Activated naive CD4-positive, alpha-beta T cell (primary cell): ENCODE measurements at places on chromosomes 1 and 21.

GRCh38 chr21:37742532-37742931, 173.7 kb downstream of the KCNJ6 start:
- DNase-seq = no peak

- no peak for DNase-seq
These were observed 578 bp upstream of the SESN2 start for GRCh38 chr1:28258628-28259251.

GRCh38 chr1:66333466-66334199, 200.3 kb upstream of the SGIP1 start:
- DNase-seq = no peak

DNA sequence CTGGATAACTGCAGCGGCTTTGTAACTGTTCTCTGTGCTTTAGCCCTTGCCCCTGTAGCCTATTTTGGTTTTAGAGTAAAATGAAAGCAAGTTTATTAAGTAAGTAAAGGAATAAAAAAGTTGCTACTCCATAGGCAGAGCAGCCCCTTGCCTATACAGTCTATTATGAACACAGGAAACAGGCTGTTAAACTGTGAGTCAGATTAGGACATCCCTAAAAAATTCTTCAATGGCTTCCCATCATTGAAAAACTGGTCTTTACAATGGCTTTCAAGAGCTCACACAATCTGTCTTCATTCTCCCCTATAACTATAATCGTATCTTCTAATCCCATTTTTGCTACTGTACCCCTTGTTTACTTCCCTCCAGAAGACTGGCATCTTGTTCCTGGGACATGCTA, 43.0 kb downstream of the ATG4C start:
- no peak for DNase-seq

DNA sequence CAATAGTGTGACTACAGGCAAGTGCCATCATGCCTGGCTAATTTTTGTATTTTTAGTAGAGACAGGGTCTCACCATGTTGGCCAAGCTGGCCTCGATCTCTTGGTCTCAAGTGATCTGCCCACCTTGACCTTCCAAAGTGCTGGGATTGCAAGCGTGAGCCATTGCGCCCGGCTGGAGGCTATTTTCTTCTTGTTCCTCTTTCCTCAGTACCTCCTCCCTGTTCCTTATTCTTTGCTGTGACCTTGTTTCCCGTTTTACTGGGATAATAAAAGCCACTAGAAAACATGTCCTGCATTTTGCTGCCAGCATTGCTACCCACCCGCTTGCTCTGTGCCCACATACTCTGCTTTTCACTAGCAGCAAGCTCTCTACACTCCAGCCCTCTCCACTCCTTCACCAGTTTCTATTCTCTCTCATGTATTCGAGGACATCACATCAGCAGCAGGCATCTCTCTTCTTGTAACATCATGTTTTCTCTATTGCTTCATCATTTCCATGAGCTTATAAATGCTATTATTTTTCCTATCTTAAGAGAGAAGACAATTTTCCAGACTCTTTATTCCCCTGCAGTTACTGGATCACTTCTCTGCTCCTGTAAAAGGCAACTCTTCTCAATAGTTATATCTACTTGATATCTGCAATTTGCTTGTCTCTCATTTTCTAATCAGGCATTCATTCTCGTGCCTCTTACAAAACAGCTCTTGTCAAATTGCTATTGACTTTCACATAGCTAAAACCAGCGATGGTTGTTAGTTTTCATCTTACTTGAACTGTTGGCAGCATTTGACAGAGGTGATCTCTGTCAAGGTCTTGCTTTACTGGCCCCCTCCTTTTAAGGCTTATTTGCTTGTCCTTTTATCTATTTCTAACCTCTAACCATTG, 34.5 kb upstream of the C21orf91 start:
- no peak for DNase-seq

GRCh38 chr1:224732377-224733026, 116.4 kb downstream of the CNIH3 start:
- DNase-seq = no peak

DNA sequence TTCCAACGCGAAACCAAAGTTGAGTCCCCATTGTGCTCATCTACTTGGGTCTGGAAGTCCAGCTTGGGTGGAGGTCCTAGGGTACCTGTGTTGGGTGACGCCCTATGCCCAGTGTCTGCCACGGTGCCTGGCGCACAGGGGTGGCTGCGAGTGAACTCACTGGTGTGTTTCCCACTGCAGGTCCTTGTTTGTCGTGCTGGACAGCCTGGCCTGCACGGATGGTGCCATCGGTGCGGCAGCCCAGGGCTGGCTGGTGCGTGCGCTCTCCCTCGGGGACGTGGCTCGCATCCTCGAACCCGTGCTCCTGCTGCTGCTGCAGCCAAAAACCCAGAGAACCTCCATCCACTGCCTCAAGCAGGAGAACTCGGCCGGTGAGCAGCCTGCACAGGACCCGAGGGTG, 80.4 kb upstream of the MORC3 start:
- DNase-seq = no peak

DNA sequence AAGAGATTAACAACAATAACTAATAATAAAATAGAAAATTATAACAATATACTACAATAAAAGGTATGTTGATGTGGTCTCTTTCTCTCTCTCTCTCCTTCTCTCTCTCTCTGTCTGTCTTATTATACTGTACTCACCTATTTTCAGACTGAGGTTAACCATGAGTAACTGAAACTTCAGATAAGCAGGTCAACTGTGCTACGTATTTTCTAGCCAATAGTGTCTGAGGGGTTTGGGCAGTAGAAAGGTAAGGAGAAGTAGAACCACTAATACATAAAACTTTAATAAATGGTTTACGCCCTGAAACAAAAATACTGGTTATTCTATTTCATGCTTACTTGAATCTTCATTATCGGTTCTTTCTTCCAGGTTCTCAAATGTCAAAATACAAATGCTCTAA, 71.0 kb upstream of the LRRC53 start:
- DNase-seq = no peak

GRCh38 chr1:16348414-16349182, 3.7 kb downstream of the FBXO42 start:
- DNase-seq = no peak

GRCh38 chr1:153728305-153729066, 636 bp downstream of the INTS3 start:
- DNase-seq = no peak

- DNase-seq = no peak
These were observed 12.2 kb upstream of the PINK1 start for GRCh38 chr1:20621012-20621411.

DNA sequence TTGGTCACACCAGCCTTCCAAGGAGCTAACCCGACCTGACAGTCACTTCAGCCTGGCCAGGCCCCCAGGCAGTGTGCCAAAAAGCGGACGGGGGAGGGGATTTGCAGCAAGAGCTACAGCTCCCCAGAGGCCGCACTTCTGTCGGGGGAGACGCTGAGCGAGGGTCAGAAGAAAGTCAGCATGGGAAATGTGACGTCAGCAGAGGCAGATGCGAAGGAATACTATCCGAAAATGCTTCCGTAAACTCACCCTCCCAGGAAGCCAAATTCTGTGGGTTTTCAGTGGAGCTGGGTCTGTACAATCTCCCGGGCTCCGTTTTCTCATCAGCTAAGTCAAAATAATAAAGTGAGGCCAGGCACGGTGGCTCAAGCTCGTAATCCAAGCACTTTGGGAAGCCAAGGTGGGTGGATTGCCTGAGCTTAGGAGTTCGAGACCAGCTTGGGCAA, 28.5 kb upstream of the ECE1 start:
- no peak for DNase-seq

- DNase-seq = no peak
These were observed 189.5 kb upstream of the C1orf174 start for GRCh38 chr1:4089421-4090175.

DNA sequence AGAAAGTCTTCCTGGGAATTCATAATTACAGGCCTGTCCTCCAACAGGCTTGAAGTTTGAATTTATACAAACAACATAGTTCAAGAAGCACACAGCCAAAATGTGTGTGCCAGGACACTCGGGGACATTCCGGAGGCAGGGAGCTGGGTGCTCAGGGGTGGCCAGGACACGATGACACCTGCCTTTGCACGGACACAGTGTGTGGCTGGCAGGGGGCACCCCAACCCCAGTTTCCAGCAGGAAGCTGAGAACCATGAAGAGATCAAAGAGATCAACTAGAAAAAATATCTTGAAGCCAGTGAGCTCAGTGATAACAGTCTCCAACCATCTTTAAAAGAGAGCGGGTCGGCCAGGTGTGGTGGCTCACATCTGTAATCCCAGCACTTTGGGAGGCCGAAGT, 32.5 kb upstream of the TRAPPC10 start:
- no peak for DNase-seq

GRCh38 chr21:33025489-33026442, at the start of gene OLIG2:
Gene OLIG2 (plus strand): TSS chr21:33025935. CDS start chr21:33026863, 928 bp downstream.
- DNase-seq = no peak

- no peak for DNase-seq
These were observed 17.9 kb downstream of the TMEM200B start for GRCh38 chr1:29105822-29106221.

DNA sequence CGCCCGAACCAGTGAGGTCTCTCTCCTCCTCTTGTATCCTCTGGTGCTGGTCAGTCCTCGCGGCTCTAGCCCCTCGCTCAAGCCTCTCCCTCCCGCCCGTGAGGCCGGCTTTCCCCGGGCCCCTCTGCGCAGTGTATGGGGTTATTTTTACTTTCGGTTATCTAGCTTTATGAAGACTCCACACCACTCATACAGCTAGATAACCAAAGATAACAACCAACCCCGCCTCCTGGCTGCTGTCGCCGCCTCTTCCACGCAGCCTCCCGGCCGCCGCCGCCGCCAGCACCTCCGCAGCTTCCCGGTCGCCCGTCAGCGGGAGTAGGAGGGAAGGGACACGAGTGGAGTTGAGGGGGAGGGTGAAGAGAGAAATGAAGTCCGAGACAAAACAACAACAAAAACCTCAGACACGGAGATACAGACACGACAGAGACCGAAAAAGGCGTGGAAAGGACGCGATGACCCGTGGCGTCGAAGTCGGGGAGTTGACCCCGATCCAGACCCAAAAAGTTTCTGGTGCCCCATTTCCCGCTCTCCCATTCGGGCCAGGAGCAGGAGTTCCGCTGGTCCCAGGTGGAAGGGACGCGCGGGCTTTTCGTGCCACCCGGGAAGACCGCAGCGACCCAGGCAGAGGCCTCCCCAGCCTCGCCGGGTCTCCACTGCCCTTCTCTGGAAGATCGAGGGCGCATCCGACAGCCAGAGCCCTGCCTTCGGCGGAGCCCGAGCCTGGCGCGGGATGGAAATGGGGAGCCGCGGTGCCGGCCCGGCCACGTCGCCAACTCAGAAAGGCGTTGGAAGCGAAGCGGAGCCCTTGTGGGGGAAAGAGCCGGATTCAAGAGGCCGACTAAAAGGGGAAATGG, 51.4 kb downstream of the RHBG start:
- DNase-seq = no peak

DNA sequence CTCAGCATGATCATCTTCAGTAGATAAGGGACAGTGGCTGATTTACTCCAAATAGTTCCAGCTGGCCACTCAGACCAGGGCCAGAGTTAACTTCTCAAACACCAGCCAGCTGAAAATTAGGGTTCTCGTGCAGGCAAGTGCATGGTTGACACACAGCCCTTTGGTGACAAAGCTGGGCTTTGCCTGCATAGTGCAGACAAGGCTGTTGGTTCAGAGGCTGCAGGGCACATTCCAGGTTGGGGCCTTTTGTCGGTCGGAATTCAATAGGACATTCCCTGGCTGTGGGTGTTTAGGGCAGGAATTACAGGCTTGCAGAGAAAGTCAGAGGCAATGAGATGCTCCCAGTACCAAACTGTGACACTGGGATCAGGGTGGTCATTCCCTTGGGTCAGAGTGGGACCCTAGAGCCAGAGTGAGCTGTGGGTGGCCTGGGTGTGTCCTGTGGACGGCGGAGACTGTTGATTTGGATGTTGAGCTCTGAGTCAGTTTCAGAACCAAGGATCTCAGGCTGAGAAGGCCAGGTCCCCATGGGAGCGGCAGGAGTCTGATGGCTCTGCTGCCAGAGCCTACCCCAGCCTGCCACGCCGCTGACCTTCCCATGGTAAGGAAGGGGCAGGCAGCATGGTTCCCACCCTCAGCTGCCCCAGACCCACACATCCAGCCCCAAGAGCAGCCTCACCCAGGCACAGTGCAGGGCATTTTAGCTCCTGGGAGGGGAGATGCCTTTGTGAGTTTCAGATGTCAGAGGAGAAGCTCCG, 56.2 kb downstream of the STUM start:
- no peak for DNase-seq

DNA sequence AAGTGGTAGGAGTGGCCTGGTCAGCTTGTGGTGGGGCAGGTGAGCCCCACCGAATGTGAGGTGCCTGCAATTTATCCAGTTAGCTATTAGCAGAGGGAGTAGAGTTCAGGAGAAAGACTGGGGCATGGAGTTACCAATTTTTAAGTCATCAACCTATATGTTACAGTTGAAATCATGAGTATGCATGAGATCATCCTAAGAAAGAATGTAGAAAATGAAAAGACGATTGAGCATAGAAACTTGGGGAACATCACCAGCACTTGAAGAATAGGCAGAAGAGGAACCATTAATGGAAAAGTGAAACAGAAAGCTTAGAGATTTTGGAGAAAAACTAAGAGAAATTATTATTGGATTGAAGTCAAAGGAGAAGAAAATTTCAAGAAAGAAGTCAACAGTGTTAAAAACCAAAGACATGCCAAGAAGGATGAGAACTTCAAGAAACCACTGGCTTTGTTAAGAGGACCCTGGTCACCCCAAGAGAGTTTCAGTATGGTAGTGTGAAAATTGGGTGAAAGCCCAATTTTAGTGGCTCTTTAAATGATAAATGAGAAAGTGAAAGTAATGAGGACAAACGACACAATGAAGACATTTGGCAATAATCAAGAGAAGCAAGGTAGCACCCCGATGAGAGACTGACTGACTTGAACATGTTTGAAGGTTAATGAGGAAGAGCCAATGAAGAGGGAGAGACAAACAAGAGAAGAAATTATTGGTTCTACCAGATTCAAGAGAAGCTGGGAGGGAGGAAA, 36.7 kb downstream of the DNASE2B start:
- DNase-seq = no peak

- no peak for DNase-seq
These were observed 577 bp downstream of the IKBKE start for GRCh38 chr1:206470692-206471414.

DNA sequence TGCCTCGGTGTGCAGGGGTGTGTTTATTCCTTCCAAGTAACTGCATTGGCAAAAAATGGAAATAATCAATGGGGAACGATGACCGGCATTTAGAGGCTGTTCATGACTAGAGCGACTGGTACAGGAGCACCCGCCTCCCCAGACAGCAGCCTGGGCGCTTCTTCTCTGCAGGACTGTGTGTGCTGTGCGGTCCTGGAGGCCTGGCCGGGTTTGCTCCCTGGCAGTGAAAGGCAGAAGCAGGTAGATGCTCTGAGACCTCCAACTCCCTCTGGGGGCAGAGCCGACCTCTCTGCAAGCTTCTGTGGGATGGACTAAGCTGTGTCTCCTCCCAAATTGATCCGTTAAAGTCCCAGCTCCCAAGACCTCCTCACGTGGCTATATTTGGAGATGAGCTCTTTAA, 59.2 kb upstream of the ACTRT2 start:
- no peak for DNase-seq

GRCh38 chr1:64842224-64842623, 97.3 kb downstream of the RAVER2 start:
- DNase-seq = no peak
